Umbilical cord (tissue), 2 donors: ENCODE measurements at places on chromosomes 13 and 19.

- DNase-seq: no peak
Observed at GRCh38 chr13:104530741-104531140, 1464.5 kb upstream of the SLC10A2 start.

- DNase-seq: peak; percentile 55
Observed at GRCh38 chr13:86579662-86580061, 780.4 kb upstream of the SLITRK6 start.

DNA sequence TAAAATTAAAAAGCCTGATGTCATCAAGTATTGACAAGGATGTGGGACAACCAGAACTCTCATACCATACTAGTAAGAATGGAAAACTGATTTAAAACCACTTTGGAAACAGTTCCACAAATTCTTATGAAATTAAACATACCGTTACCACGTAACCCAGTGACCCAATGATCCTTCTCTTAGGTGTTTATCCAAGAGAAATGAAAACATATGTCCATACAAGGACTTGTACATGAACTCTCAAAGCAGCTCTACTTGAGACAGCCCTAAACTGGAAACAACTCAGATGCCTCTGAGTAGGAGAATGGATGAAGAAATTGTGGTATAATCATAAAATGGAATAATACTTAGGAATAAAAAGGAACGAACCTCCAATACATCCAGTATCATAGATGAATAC is 27.6 kb downstream of the SLC6A16 start:
- no peak for DNase-seq

DNA sequence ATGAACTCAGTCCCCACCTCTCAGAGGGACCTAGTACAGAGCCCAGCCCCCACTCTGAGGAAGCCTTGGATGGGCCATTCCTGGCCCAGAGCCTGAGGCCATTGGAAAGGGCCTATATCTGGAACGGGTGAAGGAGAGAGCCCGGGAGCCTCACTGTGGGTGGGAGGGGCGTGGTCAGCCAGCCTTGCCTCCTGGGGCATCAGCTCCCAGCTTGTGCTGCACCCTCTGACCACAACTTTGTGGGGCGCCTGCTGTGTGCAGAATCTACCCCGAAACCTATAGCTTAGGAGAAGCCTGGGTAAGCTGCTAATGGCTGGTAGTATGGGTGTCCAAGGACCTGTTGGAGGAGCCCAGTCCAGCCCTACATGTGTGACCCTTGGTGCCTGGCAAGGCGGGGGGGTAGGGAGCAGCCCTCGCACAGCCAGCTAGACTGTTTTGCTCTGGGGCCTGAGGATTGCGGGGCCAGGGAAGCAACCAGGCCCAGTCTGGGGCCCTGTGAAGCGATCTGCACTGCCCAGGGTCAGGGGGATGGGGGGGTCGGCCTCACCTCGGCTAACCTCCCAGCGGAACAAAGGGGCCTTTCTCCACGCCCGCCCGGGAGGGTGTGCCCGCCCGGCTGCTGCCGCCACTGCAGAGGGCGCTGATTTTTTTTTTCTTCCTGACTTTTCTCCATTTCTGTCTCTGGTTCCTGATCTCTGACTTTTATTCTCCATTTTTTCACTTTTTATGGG is 42.3 kb downstream of the LYL1 start:
- no peak for DNase-seq

- DNase-seq: no peak
Observed at GRCh38 chr19:7337380-7338194, 11.2 kb upstream of the ARHGEF18 start.

DNA sequence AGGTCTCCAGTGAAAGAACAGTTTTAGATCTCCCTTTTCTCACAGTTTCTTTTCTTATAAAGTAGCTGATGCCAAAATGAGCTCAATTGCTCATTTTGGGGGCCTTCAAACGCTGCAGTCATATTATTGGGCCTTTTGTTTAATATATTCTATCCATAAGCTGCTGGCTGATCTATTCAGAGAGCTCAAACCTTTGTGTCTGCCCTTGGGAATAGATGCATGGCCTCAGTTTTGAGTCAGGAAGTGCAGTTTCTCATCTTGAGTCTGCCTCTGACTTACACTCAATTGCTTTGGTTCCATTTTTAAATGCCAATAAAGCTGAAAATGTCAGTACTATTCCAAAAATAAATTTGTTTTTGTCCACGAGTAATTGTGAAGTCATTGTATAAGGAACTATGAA is 468.9 kb downstream of the KLF12 start:
- DNase-seq: no peak

DNA sequence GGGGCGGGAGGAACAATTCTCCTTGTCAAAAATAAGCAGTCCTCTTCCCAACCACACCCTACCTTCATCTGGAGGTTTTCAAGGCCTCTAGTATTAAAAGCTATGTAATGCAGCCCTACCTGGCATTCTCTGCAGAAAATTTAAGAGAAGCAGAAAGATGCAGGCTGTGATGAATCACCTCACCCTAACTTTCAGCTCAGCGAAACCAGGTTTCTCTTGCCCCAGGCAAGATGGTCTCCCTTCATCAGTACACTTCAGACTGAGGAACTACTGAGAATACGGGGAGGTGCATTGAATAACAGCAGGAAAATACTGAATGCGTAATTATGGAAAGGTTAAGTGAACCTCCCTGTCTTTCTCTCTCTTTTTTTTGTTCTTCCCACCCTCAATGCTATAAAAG is 437.6 kb upstream of the KLF12 start:
- peak; percentile 20 for DNase-seq

DNA sequence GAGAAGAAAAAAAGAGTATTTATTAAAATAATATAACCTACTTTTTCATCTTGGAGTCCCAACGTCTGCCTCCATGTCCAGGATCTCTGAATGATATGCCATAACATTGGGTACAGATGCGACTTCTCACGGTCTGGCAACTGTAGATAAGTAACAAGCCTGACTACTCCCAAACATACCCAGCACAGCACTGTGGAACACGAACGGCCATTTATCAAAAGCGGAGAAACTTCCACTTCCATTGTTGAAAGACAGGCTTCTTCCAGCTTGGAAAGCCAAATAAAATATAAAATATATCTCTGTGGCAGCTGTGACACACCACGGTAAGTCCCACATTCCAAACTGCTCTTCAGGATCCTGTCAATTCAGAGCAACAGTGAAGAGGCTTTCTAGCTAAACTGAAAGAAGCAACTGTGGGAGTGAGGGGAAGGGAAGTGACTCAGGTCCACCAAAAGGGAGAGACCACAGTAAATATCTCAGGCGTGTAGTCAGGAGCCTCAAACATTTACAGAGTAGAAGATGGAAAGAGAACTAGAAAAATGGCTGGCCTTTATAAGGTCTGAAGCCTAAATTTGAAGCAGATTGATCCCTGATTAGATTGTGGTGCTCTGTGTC is 331.7 kb downstream of the LIG4 start:
- no peak for DNase-seq

- DNase-seq: peak; percentile 11
Observed at GRCh38 chr13:77480066-77480465, 55.4 kb upstream of the SCEL start.

DNA sequence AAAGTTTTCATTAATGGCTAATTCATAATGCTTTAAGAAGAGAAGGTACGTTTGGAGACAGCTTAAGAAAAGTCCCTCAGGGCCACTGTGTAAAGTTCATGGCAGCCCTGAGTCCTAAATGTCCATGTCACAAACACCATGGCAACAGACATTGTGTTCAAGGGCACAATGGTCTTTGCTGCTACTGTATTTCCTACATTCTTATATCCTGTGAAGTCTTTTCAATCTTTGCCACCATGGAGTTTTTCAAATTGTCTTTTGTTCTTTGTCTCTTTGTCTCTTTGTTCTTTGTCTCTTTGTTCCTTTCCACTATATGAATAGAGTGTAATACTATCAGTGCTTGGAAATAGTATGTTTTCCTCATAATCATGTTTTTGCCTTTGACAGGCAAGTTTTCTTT is 178.8 kb downstream of the VWA8 start:
- DNase-seq: no peak
